NCI-H226 (cell line): ENCODE measurements at places on chromosomes 4 and X.

DNA sequence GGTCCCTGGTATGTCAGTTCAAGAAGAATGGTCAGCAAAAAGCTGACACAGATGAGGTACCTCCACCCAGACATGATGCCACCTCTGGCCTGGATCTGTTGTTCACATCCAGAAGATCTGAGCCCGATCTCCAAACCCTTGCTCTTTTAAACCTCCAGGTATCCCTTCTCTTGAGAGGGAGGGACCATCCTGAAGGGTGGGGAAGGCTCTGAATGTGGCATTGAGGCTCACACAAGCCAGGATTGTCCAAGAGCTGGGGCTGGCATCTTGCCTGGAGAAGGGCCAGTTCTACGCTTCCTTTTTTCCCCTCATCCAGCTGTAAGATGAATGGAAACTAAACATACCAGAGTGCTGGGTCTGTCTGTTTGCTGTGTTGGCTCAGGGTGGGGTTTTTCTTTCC lies at the start of gene ITIH6:
TSS of gene ITIH6 (minus strand) at position 119 of the 400 bp plus-strand sequence. CDS start at position 74, 45 bp downstream.
- DNase-seq = no peak

DNA sequence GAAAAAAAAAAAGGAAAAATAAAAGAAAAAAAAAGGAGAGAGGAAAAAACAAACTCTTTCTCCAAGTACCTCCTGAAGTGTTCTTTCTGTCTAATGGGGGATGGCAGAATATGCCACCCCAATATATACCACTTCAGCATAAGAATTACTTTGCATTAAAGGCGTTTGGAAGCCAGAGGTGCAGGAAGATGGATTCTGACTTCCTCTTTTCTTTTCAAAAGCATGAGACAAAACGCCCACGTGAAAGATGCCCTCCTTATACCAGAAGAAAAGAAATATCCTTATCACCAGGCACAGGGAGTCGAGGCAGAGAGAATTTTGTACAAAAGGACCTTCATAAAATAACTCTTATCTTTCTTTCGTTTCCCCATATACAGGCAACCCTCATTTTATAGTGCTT lies 40.9 kb downstream of the COX18 start:
- no peak for DNase-seq

DNA sequence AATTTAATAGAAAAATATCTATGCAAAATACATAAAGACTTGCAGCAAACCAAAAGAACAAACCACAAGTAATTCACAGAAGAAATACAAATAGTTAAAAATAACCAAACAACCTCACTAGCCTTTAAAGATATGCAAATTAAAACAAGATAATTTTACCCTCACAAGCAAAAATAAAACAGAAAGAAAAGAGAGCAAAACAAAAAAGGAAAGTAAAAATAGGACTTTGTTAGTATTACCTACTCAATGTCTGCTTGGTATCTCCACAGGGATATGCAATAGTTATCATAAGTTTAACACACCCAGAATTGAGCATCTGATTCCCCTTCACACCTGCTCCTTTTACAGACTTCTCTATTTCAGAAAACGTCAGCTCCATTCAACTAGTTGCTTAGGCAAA lies 737.5 kb upstream of the MAGEB2 start:
- no peak for DNase-seq

GRCh38 chrX:20653070-20653469 lies 386.4 kb upstream of the RPS6KA3 start:
- DNase-seq = peak; percentile 10

GRCh38 chr4:146437778-146438177 lies 84.0 kb downstream of the SLC10A7 start:
- DNase-seq = no peak

GRCh38 chr4:78749972-78750727 lies 26.0 kb upstream of the BMP2K start:
- DNase-seq = no peak

GRCh38 chr4:173025131-173025530 lies 143.5 kb upstream of the GALNT7 start:
- peak; percentile 48 for DNase-seq

DNA sequence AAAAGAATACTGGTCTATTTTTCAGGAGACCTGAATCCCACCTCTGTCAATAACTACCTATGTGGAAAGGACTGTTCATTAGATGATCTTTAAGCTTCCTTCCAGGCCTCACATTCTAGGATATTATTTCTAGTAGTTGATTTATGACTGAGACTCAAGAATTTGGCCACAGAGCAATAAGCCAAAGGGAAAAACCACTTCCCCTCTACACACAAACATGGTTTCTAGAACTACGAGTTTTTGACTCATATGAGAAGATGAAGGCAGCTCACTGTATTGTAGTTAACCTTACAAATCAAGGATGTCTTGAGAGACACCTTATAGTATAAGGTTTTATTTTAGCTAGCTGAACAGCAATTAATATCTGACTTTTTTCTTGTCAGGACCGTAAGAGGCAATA lies 36.9 kb upstream of the GDPD2 start:
- no peak for DNase-seq
